ENCODE measurements at places on chromosomes 16 and 17.

- H3K4me1 ChIP-seq, result peaks cover 54% of the 10 kb centered on the region
- H3K4me3 ChIP-seq, result no peak overlapping the region
- DNase-seq, result no peak
- peaks cover 36% of the 10 kb centered on the region for H3K36me3 ChIP-seq
- 0 out of 2 replicates have a peak, but pooled peaks cover 2% of the 10 kb centered on the region for H3K27me3 ChIP-seq
Observed at GRCh38 chr16:72894293-72895151, 153.4 kb downstream of the ZFHX3 start.

DNA sequence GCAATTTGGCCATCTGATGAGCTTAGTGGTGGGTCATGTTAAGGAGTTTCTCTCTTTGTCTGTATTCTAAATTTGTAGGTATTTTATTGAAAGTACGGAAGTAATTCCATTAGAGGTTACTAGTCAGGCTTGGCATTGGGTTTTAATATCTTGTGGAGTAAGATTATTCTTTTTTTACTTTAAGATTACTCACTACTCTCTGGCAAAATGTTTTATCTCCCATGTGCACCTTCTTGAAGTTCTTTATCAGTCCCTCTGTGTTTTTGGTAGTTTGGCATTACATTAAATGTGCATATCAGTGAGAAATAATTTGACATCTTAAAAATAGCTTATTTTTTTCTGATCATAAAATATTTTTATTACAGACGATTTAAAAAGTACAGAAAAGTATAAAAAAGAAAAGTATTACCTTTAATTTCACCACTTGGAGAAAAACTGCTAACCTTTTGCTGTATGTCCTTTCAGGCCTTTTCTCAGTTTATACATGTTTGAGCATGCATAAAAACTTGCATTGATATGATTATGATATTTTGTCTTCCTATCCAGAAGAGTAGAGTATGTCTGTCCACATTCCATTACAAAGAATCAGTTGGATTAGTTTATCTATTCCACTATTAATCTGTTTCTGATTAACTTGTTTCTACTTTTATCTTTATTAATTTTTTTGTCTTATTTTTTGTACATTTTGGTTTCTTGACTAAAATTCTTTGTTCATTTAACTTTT lies 198.3 kb downstream of the SPECC1 start:
- DNase-seq, result no peak
- no peaks in the 10 kb centered on the region for H3K27me3 ChIP-seq
- no peak overlapping the region for H3K4me3 ChIP-seq
- H3K27ac ChIP-seq, result no peak overlapping the region
- peaks cover 54% of the 10 kb centered on the region for H3K4me1 ChIP-seq

DNA sequence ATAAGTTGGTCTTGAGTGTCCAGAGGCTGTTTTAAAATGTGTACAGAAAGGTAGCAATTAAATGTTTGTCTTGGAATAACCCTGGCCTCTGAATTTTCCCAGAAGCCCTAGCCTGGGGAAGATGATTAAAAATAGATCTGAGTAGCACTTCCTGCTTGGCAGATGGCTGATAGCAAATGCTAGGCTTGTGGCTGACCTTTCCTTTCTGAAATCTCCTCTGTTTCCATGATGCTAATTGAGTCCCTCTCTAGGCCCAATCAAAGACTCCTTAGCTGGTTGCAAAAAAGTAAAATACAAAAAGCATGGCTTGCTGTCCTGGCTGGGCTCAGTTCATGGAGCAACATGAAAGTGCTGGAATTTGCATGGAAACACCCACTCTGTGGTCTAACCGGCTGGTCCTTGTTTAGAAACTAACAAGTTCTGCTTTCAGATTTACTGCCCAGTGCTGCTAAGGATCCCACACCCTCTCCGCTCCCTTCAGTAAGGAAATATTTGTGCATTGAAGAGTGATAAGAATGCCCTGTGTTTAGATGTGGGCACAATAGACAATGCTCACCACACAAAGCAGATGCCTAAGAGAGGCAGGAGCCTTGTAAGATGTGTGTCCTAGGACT lies 40.8 kb downstream of the YPEL2 start:
- DNase-seq, result peak; percentile 41
- H3K27me3 ChIP-seq, result no peaks in the 10 kb centered on the region
- H3K4me3 ChIP-seq, result peak overlapping the region; percentile 18
- peak overlapping the region; percentile 78 for H3K27ac ChIP-seq
- H3K4me1 ChIP-seq, result peaks cover 85% of the 10 kb centered on the region

DNA sequence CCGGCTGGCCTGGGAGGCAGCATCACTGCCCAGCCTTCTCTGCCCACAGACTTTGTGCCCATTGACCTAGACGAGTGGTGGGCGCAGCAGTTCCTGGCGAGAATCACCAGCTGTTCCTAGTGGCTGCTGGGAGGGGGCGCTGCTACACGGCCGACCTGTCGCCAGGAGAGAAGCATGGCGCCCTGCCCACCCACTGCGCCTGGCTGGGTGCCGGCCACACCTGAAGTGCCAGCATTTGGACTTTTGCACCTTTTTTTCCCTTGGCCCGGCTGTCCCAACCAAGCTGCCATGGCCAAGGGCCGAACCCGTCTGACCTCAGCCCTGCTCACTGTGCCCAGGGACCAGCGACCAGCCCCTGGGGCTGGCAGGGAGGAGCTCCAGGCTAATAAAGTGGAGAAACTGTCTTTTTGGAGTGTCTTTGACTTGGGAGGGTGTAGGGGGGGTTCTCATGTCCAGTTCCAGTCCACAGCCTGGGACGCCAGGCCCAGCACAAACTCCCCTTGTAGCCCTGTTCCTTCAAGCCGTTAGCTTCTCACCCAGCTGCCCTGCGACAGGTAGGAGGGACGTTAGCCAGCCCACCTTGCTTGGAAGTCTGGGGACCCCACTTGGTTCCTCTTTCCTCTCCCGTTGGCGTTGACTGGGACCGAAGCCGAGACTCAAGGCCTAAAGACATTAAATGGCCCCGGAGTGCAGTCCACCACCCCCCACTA lies 939 bp upstream of the WDR90 start:
- H3K27ac ChIP-seq, result peak overlapping the region; percentile 88
- H3K4me3 ChIP-seq, result peak overlapping the region; percentile 89
- H3K27me3 ChIP-seq, result peaks cover 3% of the 10 kb centered on the region
- no peak for DNase-seq

GRCh38 chr17:78441271-78441971 lies 63.0 kb downstream of the PGS1 start:
- no peak for DNase-seq
- H3K27ac ChIP-seq, result no peak overlapping the region
- peaks cover 25% of the 10 kb centered on the region for H3K27me3 ChIP-seq

GRCh38 chr17:393806-394717 lies 41.5 kb upstream of the RPH3AL start:
- H3K4me1 ChIP-seq, result peaks cover 6% of the 10 kb centered on the region
- peaks cover 28% of the 10 kb centered on the region for H3K27me3 ChIP-seq
- no peak overlapping the region for H3K4me3 ChIP-seq
- H3K27ac ChIP-seq, result no peak overlapping the region

- H3K4me3 ChIP-seq, result peak overlapping the region; percentile 96
- peak; percentile 68 for DNase-seq
- peaks cover 21% of the 10 kb centered on the region for H3K27me3 ChIP-seq
- peaks cover 38% of the 10 kb centered on the region for H3K4me1 ChIP-seq
- H3K27ac ChIP-seq, result peak overlapping the region; percentile 100
- peaks cover 38% of the 10 kb centered on the region for H3K36me3 ChIP-seq
Observed at GRCh38 chr17:45146890-45147580, 1.2 kb upstream of the HEXIM1 start.

DNA sequence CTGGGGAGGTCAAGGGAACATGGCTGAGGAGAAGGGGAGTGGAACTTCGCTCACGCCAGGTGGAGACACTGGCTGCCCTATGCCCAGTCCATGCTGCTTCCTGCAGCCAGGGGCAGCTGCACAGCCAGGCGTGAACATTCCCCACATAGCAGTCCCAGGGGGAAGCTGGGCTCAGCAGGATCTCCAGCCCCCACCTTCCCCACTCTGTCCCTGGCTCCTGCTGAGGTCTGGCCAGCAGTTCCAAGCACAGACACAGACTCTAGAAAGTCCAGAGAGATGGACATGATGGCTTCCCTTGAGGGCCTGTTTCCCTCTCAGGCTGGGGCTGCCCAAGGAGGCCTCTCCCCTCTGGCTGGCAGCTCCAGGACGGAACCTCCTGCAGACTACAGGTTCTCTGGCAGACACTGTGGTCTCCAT lies 9.3 kb downstream of the JUP start:
- DNase-seq, result no peak
- no peaks in the 10 kb centered on the region for H3K36me3 ChIP-seq
- no peak overlapping the region for H3K4me3 ChIP-seq
- H3K27ac ChIP-seq, result peak overlapping the region; percentile 81
- H3K27me3 ChIP-seq, result peaks cover 2% of the 10 kb centered on the region

- H3K4me1 ChIP-seq, result peaks cover 39% of the 10 kb centered on the region
- H3K36me3 ChIP-seq, result peaks cover 5% of the 10 kb centered on the region
- no peak for DNase-seq
- peaks cover 7% of the 10 kb centered on the region for H3K27me3 ChIP-seq
- no peak overlapping the region for H3K4me3 ChIP-seq
Observed at GRCh38 chr17:77458202-77459017, 317.6 kb downstream of the SEC14L1 start.

DNA sequence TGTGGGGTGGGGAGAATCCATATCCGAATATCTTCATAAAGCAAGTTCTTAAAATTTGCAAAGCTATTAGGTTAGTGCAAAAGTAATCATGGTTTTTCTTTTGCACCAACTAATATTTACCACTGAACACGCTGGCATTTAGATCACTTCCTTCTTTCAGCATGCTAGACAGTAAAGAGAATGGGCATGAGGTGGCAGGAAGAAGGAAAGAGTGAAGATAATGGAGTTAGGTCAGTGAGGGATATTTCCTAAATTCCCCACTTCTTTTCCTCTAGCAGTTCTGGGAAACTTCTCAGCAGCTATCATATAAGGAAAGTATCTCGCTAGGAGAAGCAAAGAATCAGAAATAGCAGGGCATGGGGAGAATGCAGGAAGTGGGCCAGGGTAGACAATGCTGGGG lies 39.0 kb downstream of the SLC6A4 start:
- DNase-seq, result no peak
- H3K27me3 ChIP-seq, result peaks cover 2% of the 10 kb centered on the region
- peaks cover 16% of the 10 kb centered on the region for H3K4me1 ChIP-seq
- H3K36me3 ChIP-seq, result no peaks in the 10 kb centered on the region
- no peak overlapping the region for H3K27ac ChIP-seq

DNA sequence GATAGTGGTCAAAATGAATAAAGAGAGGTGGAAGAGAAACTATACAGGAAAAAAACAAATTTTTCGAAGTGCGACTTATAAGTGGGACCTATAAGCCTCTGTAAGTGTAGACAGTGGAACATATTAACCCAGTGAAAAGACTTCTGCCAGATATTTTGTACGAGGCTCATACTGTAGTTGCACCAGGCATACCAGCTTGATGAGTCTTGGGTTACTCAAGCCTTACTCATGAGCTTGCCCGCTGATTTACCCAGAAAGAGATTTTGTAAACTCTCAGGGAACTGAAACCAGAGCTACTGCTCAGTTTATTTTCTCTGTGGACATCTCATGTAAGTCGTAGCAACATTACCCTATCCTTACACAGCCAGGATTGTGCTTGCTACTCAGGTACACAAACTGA lies 708.0 kb upstream of the SOX9 start:
- peak; percentile 95 for DNase-seq
- peak overlapping the region; percentile 94 for H3K27ac ChIP-seq
- peaks cover 59% of the 10 kb centered on the region for H3K4me1 ChIP-seq
- no peaks in the 10 kb centered on the region for H3K36me3 ChIP-seq
- H3K4me3 ChIP-seq, result peak overlapping the region; percentile 65

Data from HFFc6 (cell line).